SW480 (cell line): ENCODE measurements at places on chromosomes 3 and 15.

GRCh38 chr15:57327985-57328471, 48.3 kb upstream of the CGNL1 start:
- DNase-seq = no peak

- DNase-seq = no peak
Observed at GRCh38 chr3:101588616-101589015, 14.6 kb downstream of the PCNP start.

- peak; percentile 91 for DNase-seq
Observed at GRCh38 chr3:126913524-126913923, 69.4 kb upstream of the PLXNA1 start.

GRCh38 chr15:60379525-60380274, 18.1 kb downstream of the ANXA2 start:
- peak; percentile 97 for DNase-seq

DNA sequence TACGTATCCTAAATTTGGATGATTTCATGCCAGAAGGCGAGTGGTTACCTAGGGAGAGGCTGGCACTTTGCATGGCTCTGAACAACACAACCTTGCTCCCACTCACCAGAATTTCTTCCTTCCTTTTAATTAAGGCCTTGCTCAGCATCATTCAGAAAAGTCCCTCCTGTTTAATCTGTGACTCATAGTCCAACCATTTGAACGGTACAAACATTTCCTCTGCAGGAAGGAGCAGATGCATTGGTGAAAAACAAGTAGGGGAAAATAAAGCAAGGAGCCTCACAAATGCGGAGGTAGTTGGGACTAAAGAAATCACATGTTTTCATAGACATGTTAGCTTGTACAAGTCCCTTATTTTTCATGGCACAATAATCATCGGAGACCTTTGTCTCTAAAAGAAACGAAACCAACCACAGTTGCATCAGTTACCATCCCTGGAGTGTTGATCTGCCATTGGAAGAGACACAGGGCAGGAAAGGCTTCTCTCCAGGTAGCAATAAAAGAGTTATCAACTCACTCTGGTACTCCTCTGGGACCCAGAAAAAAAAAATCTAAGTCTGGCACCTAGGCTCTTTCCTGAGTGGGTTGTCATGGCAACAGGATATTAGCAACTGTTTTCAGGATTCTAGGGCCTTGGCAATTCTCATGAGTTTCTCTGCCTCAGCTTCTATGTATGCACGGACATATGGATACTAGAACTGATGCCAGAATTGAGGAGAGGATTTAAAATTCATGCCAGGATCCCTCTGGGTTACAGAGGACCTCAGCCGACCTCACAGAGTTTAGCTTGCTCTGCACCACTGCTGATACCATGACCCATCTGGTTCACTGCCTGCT, 255.4 kb upstream of the ARPP21 start:
- no peak for DNase-seq

DNA sequence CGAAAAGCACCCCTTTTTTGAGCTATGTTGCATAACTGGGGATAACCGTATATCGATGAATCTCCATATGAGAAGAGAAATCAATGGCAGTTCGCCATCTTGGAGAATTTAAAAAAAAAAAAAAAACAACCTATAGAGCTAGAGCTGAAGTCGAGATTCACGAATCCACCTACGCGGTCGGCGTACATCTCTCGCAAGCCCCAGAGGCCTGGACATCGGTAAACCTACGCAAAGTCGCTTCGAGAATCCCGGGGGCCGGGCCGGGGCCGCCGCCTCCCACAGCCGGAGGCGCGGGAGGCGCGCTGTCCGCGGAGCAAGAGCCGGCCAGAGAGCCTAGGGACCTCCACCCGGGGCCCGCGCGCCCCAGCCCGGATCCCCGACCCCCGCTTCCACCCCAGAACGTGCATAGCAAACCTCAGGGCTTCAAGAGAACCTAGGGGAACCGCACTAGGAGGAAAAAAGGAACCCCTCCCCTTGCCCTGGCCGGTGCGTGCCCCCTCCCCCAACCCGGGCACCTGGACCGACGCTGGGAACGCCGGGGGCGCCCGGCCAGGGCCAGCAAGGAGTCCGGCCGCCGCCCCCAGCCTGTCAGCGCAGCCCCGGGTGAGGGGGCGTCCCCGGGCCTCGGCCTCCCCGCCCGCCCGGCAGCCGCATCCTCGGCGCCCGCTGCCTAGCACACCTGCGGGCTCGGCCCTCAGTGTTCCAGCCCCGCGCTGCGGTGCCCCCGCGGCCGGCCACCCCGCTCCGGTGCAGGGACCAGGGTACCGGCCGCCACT, 567 bp downstream of the PFN2 start:
- DNase-seq = peak; percentile 88

DNA sequence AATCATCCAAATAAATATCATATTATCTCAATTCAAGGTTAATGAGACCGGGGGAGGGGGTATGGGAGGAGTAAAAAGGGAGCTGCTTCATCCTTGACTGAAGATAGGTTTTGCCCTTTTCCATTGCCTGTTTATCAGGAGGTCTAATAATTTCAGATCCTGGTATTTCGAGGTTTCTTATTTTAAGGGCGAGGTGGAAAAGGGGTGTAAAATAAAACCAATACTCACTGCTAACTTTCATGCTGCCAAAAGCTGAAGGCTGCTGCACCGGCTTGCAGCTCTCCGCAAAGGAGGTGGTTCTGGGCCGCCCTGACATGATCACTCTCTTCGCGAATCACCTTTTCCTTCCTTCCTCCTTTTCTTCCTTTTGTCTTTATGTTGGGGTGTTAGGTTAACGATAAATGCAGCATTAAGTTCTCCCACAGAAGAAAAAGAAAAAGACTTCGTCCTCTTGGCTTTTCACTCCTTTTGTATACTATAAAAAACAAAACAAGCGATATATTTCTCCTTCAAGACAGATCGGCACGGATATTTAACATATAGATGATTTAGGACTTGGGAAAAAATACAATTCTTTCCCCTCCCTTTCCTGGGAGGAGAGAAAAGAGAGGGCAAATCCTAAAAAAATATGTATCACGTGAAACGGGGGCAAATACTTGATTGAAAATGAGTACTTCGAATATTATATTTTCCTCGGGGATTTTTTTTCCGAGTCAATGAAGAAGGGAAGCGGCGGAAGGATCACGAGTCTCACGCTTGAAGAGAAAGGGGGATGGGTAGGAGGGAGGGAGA, 932 bp downstream of the GSK3B start:
- peak; percentile 30 for DNase-seq

DNA sequence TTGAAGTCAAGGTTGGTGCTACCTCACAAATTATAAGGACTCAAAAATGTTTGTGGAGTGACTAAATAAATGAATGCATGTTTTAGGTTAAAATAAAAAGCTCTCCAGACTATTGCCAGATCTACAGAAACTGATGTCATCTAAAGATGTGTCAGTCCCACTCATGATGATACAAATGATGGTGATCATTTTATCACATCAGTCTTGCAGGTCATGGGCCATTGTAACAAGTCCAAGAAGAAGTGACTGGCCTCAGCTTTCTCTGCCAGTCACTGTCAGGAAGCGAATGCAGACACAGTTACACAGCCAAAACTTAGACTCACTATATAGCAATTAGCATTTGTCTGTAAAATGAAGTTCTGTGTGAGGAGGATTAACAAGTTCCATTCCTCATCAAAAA, 18.5 kb downstream of the ATP8B4 start:
- no peak for DNase-seq

GRCh38 chr3:64047787-64048186, 24.5 kb upstream of the PSMD6 start:
- DNase-seq = no peak

- DNase-seq = no peak
Observed at GRCh38 chr3:27880969-27881892, 159.1 kb upstream of the EOMES start.

DNA sequence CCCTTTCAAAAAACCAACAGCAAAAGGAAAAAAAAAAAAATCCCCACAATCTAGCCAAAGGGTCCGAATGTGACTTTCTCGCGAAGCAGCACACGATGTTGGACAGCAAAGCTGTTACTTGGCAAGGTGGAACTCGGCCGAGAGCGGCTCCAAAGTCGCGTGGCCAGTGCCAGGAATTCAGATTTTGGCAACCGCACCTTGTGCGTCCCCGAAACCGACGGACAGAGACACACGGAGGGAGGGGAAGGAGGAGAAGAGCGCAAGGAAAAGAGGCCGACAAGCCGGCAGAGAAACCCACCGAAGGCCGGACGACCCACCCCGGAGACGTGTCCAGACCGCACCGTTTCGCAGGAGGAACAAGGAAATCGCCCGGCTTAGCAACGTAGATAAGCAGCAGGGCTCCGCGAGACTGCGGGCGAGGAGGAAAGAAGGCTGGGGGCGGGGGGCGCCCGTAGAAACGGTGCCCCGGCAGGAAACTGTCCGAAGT, 517.3 kb downstream of the MECOM start:
- peak; percentile 16 for DNase-seq

- peak; percentile 4 for DNase-seq
Observed at GRCh38 chr3:154018100-154018696, 103.0 kb upstream of the ARHGEF26 start.

DNA sequence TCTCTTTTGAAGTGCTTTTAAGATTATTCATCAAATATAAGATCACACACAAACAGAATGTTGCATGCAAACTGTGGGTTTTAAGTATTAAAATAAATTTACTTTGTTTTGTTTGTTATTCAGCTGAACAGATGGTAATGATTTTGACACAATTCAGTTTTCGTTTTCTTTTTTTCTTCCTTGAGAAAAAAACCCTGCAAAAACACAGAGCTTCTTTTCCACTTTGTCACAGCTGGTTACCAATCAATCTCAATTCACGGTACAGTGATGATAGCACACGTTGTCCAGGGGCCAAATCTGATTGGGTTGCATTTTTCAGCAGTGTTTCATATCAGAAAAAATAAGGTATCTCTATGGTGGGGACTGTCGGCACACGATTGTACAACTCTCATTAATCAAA, 473.6 kb downstream of the ROBO2 start:
- DNase-seq = no peak

GRCh38 chr15:73482166-73482565, 39.2 kb downstream of the REC114 start:
- DNase-seq = no peak
